ENCODE measurements at places on chromosomes 5 and 9.

GRCh38 chr5:92917044-92917443, 664.0 kb downstream of the NR2F1-AS1 start:
- no peak for DNase-seq

GRCh38 chr5:171596391-171596878, 177.0 kb downstream of the FGF18 start:
- DNase-seq = no peak

DNA sequence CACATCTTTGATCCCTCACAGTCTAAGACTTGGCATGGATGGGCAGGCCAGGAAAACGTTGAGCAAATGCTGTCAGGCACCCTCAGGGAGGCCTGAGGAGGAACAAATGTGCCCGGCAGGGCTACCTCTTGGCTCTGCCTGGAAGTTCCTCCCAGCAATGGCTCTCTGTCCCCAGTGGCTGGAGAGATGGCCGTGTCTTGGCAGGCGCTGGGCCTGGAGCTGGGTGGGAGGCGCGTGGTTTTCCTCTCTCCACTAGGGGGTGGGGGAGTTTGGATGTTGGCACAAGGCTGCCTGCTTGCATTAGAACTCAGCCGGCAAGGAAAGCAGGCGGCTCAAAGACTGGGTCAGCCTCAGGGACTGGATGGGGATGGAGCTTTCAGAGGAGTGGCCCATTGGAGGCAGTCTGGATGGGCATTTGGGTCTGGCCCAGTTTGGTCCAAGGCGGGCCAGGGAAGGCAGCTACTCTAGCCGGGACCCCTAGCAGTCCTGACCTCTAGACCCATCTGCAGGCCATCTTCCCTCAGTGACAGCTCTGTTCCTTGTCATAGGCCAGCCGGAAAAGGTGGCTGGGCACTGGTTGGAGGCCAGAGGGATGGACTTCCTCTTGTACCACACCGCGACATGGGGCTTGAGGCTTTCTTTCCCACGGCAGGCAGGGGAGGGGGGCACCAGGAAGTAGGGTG, 68.2 kb upstream of the STC2 start:
- DNase-seq = no peak

DNA sequence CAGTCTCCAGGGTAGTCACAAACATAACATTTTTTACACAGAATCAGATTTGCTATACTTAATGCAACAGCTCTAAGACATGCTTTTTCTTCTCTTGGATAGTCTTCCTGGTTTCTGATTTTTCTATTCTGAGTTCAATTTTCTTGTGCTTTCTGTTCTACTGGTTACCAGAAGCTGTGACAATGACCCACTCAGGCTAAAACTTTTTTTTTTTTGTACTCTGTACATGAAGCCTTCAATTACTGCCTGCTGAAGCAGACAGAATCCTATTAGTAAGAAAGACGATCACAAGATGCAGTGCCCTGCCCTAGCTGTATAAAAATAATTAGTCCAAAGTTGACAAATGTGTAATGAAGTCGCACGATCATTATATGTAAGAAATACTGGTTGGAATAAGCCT, 231.1 kb upstream of the TBCA start:
- no peak for DNase-seq

DNA sequence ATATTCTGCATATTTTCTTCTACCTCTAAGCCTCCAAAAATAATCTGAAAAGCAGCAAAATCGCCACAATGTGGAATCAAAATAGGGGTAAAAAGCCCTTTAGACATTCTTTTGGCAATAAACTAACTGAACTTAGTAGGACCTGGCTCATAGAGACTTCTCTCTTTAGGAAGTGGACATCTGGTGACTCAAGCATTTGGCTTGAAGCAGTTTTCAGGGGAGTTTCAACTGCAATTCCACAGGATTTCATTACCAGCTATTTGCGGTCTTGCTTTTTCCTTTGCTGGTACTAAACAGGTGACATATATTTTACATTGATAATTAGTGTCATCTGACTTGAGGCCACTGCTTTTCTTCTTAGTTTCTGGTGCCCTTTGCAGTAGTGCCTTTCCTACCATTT, 173.2 kb upstream of the FBN2 start:
- DNase-seq = no peak

GRCh38 chr5:167479779-167480178, 811.7 kb upstream of the WWC1 start:
- DNase-seq = no peak

GRCh38 chr9:128523199-128523925, 18.8 kb downstream of the GLE1 start:
- DNase-seq = no peak

GRCh38 chr9:71980266-71981190, 69.1 kb downstream of the C9orf85 start:
- DNase-seq = no peak

DNA sequence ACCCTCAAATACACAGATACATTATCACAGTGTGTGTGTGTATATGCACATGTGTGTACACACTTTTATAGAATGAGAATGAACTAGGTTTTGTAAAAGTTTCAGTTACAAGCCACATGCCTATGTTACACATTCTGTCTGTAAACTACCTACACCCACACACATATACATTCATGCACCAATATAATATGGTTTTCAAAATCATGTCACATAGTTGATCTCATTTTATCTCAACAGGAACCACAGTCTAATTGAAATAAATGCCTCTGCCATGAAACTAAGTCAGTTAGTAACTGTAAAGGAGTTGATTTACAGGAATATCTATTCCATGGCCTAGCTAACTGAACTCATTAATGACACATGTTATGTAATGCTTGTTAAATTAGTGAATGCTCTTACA, 646.6 kb downstream of the PDE4D start:
- no peak for DNase-seq

DNA sequence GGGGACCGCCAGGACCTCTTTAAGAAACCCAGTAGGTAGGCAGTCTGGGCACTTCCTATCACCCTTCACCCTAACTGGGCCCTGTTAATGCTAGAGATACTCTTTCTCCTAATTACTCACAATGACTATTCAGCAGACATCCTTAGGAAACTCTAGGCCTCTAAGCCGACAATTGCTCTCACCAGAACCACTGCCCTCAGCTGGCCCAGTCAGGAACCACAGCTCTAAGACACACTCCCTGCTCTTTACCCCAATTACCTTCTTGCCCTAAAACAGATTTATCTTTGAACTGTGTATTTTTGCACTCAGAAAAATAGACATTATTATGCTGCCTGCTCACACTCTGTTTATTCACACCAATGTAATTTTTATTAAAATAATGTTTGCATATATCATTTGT, 432.6 kb upstream of the SLC30A5 start:
- no peak for DNase-seq

DNA sequence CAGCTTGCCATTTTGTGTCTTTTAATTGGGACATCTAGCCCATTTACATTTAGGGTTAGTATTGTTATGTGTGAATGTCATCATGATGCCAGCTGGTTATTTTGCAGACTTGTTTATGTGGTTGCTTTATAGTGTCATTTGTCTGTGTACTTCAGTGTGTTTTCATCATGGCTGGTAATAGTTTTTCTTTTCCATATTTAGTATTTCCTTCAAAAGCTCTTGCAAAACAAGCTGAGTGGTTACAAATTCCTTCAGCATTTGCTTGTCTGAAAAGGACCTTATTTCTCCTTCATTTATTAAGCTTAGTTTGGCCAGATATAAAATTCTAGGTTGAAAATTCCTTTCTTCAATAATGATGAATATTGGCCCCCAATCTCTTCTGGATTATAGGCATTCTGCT, 28.5 kb upstream of the TNFSF15 start:
- DNase-seq = no peak

GRCh38 chr5:125057912-125058826, 311.7 kb upstream of the ZNF608 start:
- no peak for DNase-seq

- no peak for DNase-seq
These were observed 27.3 kb upstream of the CTNNA1 start for GRCh38 chr5:138725818-138726416.

DNA sequence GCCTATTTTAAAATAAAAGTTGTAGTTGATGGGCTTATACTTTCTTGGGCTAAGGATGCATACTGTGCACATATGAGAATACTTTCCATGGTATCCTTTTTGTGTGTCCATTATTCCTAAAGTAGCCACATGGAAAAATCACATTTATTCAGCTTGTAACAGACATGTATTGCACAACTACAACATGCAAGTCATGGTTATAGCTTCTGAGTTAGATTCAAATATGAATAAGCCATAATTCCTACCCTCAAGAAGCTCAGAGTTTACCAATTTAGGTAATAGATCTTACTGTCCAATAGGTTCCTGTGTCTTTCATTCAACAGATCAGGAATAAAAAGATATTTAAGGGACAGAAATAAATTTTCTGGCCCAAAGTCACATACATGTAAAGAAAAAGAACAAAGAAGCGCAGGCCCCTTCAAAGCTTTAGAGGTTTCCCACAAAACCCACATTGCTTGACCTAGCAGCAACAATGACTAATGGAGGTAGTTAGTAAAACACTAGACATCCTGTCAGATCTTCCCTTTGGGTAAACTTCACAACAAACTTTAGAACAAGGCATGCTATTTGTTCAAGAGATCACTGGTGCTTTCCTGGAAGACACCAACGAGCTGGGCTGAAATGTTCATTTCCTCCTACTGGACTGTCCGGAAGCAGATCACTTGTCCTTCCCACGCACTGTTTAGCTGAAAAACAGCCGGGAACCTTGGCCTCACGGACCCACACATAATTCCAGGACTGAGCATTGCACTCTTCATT, 78.4 kb upstream of the ITGA1 start:
- no peak for DNase-seq

- DNase-seq = no peak
These were observed 58.6 kb upstream of the LMNB1 start for GRCh38 chr5:126718236-126718868.

GRCh38 chr5:74017786-74018211, 391.8 kb downstream of the ARHGEF28 start:
- no peak for DNase-seq

DNA sequence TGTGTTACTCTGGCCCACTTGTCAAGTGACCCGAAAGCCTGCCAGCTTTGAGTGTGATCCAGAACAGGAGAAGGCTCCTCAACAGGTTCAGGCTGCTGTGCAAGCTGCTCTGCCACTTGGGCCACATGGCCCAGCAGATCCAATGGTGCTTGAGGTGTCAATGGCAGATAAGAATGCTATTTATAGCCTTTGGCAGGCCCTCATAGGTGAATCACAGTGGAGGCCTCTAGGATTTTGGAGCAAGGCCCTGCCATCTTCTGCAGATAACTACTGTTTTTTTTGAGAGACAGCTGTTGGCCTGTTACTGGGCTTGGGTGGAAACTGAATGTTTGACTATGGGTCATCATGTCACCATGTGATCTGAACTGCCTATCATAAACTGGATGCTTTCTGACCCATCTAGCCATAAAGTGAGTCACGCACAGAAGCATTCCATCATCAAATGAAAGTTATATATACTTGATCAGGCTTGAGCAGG, 180.8 kb downstream of the CARTPT start:
- DNase-seq = no peak

- DNase-seq = no peak
These were observed 693.6 kb downstream of the TLE1 start for GRCh38 chr9:80995759-80996158.

DNA sequence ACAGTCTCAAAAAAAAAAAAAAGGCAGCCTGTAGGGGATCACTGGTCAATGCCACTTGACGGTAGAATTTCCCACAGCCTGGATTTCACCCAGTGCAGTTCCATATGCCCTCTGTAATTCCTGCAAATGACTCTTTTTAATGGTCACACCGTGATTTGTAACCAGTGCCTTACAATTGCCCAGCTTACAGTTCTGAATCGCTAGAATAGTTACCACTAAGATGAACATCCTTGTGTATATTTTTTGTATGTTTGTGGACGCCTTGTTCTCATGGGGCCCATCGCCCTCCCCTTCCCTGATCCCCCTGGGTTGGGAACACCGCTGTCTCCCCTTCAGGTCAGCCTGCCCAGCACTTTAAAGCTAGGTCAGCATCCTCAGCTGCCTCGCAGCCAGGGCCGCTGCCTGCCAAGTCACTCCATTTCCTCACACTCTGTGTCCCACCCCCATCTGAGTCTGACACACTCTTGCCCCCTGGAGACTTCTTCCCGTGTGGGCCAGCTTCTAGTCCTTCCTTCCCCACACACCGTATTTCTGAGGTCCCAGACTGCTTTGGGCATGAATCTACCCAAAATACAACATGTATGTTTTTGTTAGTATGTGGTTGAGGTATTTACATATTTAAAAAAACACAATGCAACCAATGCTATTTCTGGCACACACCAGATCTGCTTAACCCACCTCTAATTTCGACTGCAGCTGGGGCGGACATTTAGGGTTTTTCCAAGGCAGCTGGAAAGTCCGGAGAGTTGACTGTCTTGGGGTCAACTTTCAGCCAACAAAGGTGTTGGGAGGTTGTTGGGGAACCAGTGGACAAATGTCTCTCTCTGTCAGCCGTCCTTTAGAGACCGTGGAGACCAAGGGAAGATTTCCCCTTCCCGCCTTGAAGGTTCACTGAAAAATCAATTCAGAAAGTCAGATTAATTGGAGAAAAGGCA, 120.5 kb upstream of the NEK6 start:
- DNase-seq = no peak

GRCh38 chr9:3936520-3937235, 363.2 kb downstream of the GLIS3 start:
- DNase-seq = no peak

DNA sequence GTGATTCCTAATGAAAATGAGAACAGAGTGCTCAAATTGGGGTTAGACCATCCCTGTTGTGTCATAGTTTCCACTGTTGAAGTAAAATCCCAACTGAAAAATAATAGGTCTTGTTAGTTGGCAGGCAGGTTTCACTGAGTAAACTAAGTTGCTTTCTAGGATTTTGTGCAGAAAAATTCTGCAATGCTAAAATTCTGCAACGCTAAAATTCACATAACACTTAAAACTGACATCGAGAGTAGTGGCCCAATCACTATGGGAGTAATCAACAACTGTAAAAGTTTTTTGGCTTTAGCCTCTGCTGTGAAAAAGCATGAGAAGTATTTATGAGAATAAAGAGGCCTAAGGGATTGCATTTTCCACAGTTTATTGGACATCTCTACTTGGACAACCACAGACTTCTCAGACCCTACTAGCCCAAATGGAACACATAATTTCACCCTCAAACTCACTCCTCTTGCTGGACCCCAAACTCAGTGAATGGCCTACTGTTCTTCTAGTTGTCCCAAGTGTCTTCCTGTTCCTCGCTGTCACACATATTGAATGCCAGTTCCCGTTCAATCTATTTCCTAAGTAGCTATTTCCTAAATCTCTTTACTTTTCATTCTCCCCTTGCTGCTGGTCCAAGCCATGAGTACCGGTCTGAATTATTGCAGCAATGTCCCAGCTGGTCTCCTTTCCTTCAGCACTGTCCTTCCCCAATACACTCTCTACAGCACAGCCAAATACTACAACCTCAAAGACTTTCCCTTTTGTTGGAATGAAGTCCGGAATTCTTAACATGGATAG, 355.4 kb downstream of the PDE4D start:
- DNase-seq = no peak

All from NCI-H1436 treated with DMSO at 0.1 percent for 48 hours (cell line).